CD4-positive, CD25-positive, alpha-beta regulatory T cell (primary cell): ENCODE measurements at places on chromosomes 7 and 10.

DNA sequence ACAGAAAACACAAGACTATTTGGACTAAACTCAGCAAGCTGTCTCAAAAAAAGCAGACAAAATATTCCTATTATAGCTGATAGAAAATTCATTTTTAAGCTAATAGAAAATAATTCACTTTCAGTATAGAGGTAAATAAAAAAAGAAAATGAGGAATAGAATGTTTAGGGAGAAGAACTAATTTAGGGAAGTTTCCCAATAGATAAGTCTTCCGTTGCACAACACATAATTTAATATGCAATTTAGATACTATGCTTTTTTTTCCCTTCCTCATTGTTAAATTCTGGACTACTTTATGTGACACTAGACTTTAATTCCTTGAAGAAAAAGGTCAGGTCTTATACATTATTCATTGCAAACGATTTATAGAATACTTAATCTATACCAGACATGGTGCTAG, 10.3 kb downstream of the PNPLA8 start:
- no peak for DNase-seq

- no peak for DNase-seq
These were observed 351.2 kb downstream of the GFRA1 start for GRCh38 chr10:115921795-115922194.

- DNase-seq: no peak
These were observed 193.6 kb upstream of the KLF14 start for GRCh38 chr7:130927564-130927963.

- DNase-seq: no peak
These were observed 270.0 kb upstream of the PPP2R2D start for GRCh38 chr10:131630772-131631258.

DNA sequence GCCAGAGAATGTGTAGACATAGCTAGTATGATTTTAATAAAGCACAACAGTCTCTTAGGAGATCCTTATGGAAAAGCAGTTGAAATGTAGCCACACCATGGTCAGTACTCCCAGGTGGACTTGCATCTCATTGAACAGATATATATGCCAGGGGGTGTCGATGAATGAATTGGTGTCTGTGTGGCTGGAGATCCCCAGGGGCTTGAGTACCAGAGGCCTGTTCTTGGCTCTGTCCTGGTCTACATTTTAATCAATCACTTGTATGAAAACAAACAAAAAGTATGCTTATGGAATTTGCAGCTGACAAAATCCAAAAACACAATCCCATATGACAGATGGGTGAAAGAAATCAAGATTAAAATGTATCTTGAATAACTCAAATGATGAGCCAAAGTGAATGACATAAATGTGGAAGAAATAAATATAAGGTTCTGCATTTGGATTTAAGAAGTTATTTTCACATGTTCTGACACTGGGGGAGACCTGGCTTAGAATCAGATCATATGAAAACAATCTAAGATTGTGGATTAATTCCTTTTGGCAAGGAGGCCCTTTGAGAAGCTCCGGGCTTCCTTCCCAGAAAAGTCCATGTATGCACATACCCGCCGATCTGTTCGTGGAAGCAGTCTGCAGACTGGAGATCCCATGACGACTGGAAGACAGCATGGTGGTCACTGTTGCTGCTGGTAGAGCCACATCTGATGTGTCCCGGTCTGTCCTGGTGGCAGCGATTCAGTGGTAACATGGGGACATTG, 15.6 kb downstream of the CLEC2L start:
- no peak for DNase-seq

- DNase-seq: peak; percentile 82
These were observed 49.6 kb upstream of the SMNDC1 start for GRCh38 chr10:110354322-110354766.

GRCh38 chr7:140649556-140650205, 9.1 kb upstream of the DENND2A start:
- DNase-seq: no peak

DNA sequence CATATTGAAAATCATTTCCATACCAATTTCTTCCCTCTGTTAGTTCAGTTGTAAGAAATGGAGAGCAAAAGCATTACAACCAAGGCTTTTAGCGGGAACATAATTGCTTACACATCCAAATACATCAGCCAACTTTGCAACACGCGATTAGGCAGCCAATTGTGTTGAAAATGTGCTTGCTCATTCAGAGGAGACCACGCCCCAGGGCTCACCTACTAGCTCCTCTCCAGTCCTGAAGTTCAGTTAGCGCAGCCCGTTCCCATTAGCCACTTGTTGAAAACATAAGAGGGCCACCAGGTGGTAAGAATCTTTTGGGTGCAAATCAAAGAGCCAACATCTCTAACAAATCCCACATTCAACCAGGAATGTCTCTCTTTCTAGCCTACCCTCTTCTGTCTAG, 213.2 kb upstream of the MDFIC start:
- DNase-seq: no peak

- DNase-seq: no peak
These were observed 134.6 kb downstream of the ZNF467 start for GRCh38 chr7:149638566-149639320.
